ENCODE measurements at places on chromosomes 1 and 21.

- no peak for DNase-seq
Measured at GRCh38 chr1:87594736-87595383, 266.2 kb downstream of the LMO4 start.

DNA sequence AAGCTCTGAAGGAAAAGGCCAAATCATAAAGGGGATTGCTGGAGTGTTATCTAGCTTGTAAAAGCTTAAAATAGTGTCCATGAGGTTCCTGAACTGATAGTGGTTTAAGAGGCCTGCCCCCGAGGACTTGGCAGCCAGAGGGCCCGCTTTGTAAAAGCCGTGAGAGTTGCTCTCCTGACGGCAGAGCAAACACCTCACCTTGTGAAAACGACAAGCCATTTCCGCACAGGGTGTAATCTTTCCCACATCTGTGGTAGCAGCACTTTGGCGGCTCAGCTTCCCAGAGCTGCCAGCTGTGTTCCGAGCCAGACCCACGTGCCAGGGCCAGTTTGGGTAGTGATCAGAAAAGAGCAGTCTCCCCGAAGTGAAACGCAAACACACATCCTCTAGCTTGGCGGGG is 37.0 kb downstream of the SERBP1 start:
- DNase-seq: no peak

DNA sequence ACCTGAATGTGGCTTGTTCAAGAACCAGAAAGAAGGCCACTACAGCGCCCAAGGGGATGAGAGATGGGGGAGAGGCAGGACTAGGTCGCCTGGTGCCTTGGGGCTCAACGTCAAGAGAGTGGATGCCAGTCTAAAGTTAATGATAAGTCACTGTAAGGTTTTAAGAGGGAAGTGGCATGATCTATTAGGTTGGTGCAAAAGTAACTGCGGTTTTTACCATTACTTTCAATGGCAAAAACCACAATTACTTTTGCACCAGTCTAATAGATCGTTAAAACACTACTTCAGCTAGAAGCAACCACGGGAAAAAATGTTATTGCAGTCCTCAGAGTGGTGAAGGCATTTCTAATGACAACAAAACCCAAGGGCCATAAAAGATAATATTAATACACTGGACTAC is 2.6 kb upstream of the GJB3 start:
- DNase-seq: no peak

DNA sequence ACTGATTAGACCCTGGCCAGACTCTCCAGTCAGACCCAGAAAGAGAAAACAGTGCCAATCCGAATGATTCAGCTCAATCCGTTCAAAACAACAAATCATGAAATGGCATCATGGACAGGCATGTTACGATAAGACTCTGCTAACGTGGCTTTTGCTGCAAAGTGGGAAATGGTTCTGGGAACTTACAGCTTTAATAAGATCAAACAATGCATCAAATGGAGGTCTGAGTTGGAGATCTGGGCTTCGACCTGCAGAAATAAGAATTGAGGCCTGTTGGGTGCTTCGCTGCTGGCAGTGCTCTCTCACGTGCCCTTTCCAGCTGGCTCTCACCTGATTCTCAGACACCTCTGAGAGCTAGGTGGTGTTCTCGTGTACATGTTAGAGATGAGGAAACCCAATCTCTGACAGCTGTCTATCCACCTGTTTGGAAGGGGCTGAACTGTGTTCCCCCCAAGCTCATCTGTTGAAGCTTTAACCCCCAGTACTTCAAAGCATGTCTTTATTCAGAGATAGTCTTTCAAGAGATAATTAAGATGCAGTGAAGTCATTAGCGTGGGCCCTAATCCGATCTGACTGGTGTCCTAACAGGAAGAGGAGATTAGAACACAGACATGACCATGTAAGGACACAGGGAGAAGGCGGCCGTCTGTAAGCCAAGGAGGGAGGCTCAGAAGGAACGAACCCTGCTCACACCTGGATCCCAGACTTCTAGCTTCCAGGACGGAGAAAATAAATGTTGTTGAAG is 45.5 kb upstream of the ETS2 start:
- DNase-seq: no peak

- no peak for DNase-seq
Measured at GRCh38 chr1:43952731-43953346, 6.1 kb downstream of the IPO13 start.

DNA sequence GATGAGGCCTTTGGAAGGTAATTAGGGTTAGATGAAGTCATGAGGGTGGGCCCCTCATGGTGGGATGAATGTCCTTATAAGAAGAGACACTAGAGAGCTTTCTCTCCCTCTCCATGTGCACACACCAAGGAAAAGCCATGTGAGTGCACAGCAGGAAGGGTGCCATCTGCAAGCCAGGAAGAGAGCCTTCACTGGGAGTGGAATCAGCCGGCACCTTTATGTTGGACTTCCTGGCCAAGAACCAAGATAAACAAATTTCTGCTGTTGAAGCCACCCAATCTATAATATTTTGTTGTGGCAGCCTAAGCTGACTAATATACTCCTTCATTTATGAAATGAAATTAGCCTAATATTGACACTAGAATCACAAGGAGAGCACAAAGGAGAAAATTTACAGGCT is 38.2 kb upstream of the PKP1 start:
- no peak for DNase-seq

DNA sequence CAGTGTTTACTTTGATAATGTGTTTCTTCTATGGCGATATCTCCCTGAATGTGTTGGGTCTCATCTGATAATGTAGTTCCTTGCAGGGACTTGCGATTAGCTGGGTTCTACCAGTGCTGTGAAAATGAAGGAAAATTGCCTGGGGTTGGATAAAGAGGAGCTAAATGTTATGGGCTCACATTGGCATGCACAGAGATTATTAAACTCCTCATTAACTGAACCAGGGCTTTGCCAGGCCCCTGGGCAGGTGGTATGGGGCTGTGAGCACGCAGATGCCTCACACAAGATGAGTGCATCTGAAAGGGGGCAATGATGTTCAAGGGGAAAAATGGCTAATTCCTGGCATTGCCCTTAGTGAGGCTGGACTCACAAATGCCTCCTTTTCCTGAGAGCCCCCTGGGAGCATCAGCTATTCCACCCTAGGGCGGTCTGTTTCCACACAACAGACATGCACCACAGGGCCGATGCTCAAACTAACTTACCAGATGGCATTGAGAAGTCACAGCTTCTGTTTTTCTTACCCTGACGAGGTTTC is 321.1 kb downstream of the SEC16B start:
- no peak for DNase-seq

GRCh38 chr1:228006786-228007048 is at the start of gene WNT3A:
Gene WNT3A (plus strand): TSS chr1:228006998. CDS start chr1:228007129, 131 bp downstream.
- no peak for DNase-seq

GRCh38 chr1:227351443-227351842 is 33.2 kb upstream of the CDC42BPA start:
- DNase-seq: no peak
